IPS DF 6.9 (cell line): ENCODE measurements at places on chromosomes 11 and 22.

GRCh38 chr11:102139081-102139498 lies 28.8 kb downstream of the YAP1 start:
- DNase-seq: no peak

GRCh38 chr11:127411283-127411682 lies 410.7 kb upstream of the KIRREL3 start:
- no peak for DNase-seq

- no peak for DNase-seq
Observed at GRCh38 chr22:17243524-17243923, 24.3 kb upstream of the ADA2 start.

DNA sequence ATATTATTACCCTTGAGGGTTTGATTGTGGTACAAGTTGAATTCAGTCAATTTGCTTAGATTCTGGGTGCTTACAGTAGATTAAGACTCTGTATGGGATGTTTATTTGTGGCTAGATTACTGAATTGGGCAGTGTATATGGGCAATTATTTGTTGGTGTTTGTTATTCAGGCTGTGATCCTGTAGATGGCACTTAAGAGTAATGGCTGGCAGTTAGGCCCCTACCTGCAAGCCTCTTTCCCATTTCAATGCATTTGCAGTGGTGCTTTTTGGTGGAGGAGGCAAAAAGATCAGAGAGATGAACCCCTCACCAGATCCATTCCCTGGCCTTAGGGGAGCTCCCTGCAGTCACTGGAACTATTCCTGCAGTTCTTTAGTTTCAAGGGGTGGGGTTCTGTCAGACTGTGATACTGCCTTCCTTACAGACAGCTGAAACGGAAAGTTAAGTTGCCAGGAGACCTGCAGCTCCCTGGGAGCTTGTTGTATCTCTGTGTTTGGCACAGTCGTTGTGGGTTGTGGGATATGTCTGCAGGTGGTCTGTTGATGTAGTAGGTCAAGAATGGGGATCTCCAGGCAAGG lies 199.5 kb downstream of the AASDHPPT start:
- no peak for DNase-seq

- DNase-seq: no peak
Observed at GRCh38 chr22:48659404-48659996, 1168.2 kb downstream of the BRD1 start.

DNA sequence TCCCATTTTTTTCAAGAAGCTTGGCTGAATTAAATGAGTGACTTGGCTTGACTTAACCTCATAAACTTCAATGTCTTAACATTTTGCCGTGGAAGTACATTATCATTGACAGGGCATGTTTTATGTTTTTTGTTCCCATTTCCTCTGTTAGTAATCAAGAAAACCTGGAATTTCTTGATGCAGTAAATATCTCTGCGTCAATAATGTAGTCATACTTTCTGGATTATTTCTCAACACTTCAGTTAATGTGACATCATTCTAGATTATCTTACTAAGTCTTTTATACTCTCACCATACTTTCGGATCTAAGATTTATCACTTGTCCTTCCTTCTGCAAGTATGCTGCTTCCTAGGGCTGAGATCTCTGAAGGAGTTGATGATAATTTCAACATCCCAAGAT lies 58.6 kb upstream of the PGR start:
- DNase-seq: no peak

GRCh38 chr11:1458340-1459218 lies 28.0 kb downstream of the MOB2 start:
- DNase-seq: no peak

DNA sequence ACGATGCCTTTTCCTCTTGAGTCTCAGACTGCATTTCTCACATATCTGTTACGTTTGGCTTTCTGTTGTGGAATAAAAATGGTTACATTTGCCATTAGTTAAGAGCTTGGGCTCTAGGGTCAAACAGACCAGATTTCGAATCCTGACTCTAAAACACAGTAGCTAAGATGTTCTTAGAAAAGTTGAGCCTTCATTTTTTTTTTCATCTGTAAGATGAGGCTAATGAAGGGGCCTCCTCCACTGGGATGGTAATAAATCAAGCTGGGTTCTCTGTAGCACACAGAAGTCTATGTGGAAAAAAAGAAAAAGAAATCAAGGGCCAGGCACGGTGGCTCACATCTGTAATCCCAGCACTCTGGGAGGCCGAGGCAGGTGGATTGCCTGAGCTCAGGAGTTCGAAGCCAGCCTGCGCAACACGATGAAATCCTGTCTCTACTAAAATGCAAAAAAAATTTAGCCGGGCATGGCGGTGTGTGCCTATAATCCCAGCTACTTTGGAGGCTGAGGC lies 49.9 kb upstream of the CAPRIN1 start:
- no peak for DNase-seq

- DNase-seq: peak; percentile 76
Observed at GRCh38 chr11:121466063-121466794, 13.5 kb upstream of the SORL1-AS1 start.

GRCh38 chr11:20415432-20415831 lies 27.9 kb downstream of the PRMT3 start:
- no peak for DNase-seq

GRCh38 chr11:32333320-32333991 lies 101.9 kb downstream of the WT1 start:
- no peak for DNase-seq

DNA sequence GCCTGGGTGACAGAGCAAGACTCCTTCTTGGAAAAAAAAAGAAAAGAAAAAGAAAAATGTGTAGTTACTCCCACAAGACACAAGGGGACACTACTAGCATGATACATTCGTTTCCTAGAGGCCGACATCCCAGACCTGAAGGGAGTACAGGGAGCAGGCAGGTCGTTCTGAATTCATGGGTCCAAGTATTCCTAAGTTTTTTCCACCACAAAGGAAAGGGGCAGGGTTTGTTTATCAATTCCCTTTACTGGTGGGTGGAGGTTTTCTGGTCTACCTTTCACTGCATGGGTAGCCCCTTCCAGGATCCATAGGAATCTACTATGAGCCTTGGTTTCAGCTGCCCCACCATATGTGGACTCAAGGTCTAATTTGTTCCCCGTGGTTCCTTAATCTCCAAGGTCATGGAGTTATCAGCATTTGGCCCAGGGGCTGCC lies 11.8 kb downstream of the TIGD3 start:
- no peak for DNase-seq

DNA sequence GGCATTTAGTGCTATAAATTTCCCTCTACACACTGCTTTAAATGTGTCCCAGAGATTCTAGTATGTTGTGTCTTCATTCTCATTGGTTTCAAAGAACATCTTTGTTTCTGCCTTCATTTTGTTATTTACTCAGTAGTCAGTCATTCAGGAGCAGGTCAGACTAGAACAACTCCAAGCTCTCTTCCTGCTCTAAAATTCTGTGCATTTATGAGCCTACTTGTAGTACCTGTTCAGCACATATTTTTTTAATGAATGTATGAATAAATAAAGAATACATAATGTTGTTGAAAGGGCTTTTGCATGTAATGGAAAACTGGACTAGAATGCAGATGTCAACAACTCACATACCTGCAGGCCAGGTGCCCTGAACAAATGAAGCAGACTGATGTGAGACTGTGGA lies 13.7 kb upstream of the HEPHL1 start:
- DNase-seq: no peak

DNA sequence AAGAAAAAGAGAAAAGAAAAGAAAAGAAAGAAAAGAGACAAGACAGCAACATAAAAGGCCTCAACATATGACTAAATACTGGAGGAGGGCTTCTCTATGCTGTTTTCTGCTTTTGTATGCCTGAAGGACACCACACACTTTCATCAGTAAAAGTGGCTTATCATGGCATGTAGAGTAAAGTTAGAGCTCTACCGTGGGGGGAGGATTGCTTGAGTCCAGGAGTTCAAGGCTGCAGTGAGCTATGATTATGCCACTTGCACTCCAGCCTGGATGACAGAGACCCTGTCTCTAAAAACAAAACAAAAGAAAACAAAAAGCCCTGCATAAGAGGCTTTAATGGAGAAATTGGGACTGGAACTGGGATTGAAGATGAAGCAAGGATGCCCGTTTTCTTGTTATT lies 5.7 kb downstream of the PTS start:
- DNase-seq: no peak

DNA sequence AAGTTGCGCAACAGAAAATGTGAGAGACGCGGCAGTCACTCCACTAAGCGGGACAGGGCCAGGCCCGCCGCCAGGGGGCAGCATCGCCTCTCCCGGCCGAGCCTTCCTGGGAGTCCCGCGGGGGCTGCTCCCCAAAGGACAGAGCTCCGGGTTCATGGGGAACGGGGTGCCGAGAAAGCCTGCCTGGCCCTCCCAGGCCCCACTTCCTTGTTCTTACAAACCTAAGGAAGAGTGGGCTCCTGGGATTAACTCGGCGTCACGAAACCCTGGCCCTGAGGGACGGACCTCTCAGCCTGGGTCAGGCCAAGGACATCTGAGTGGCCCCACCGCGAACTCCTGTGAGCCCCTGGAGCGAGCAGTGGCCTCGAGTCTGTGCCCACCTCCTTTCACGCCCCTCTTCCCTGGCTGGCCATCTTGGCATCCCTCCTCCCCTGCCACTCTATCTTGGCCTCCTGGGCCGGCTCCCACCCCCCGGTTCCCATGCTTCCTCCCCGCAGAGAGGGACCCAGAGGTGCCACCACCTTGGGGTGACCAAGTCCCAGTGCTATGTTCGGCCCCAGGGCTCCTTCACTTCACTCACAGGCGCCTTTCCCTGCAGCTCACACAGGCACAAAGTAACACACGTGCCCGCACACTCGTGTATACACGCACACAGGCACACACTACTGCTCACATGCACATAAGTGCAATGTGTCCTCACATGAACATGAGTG lies 99.9 kb upstream of the FGF3 start:
- DNase-seq: peak; percentile 77

- no peak for DNase-seq
Observed at GRCh38 chr11:118281284-118281683, 17.2 kb upstream of the MPZL2 start.

DNA sequence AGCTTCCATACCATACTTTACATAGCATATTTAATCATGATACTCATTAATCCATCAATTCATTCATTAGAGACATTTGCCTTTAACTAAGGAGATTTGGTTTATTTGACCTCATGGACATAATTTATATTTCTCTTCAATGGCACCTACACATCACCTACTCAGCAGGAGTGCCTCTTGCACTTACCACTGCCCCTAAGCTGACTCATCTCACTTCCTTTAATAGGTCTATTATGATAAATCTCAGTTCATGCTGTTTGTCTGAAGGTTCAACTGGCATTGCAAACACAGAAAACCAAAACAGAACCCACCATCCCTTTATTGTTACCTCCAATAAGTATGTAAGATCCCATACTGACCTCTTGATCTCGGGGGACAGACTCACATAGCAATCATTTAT lies 186.7 kb downstream of the LUZP2 start:
- DNase-seq: no peak

DNA sequence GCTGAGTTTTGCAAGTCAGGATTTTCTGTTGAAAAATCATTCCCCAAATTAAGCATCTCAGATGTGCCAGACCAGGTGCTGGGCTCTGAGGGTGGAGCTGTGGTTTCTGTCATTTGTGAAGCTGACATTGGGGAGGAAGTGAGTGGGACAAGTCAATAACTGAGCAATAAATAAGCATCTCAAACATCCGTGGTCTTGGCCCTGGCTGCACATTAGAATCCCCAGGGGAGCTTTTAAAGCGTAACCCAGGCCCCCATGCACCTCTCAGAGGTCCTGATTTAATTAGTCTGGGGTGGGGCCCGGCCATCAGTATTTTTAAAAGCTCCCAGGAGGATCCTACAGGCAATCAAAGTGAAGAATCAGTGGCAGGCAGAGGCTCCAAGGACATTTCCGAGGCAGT lies 420.0 kb downstream of the MN1 start:
- DNase-seq: no peak

- no peak for DNase-seq
Observed at GRCh38 chr11:18617688-18618341, 16.3 kb downstream of the SPTY2D1 start.

DNA sequence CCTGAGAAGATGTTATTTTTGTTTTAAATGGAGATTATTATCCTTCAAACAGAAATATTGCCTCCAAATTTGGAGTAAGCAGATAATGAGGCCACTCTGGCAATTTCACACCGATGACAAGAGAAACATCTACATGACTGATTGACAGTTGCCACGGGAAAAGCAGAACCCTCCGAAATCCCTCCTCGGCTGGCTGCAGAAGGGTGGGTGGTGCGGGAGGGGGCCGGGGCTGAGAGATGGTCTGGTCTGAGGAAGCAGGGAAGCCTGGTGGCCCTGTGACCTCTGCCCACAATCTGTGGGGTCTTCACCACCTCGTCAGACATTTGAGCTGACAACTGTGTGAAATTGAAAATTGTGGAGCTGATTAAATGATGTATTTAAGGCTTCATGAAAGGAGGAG lies 503.2 kb downstream of the MN1 start:
- no peak for DNase-seq

GRCh38 chr22:47533961-47534803 lies 771.7 kb downstream of the TBC1D22A start:
- no peak for DNase-seq

DNA sequence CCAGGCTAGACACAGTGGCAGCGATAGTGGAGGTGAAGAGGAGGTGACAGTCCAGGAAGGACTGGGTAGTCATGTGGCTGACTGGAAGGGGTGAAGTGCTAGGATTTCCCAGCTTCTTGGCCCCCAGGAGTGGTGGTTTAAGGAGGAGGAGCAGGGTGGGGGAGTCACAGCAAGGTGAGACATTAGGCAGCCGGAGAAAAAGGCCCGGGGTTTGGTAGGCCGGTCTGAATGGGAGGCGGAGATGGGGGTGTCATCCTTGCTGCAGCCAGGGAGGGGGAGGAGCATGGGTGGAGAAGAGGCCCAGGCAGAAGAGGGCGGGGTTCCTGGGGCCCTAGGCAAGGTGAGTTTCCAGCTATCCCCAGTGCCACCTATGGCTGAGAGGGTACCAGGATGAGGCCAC lies 6.1 kb downstream of the SIPA1 start:
- DNase-seq: no peak

DNA sequence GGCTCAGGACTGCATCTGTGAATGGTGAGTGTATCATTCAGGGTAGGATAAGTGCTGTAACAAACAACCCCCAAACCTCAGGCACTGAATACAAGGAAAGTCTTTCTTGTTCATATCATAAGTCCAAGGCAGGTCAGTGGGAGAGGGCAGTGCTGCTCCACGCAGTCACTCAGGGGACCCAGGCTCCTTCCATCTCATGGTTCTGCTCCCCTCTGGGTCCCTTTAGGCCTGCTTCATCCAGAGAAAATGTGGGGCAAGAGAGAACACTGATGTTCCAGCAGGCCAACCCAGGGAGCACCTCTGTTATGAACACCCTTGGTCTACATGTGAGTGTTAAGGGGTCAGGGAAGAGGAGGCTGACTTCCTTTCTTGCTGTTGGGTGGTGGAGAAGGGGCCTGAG lies 187.8 kb downstream of the CHST1 start:
- DNase-seq: no peak

GRCh38 chr11:8103909-8104308 lies 22.9 kb downstream of the TUB start:
- no peak for DNase-seq

- DNase-seq: no peak
Observed at GRCh38 chr11:89163686-89164085, 14.0 kb upstream of the TYR start.
